ENCODE measurements at places on chromosomes 16 and 17. TPM values are rescaled to one million over a fixed set of nuclear protein-coding genes. Genes with fewer than 3 reads are reported as not detected.

NPTX1 gene
- under 0.01 TPM for total RNA-seq

DNA sequence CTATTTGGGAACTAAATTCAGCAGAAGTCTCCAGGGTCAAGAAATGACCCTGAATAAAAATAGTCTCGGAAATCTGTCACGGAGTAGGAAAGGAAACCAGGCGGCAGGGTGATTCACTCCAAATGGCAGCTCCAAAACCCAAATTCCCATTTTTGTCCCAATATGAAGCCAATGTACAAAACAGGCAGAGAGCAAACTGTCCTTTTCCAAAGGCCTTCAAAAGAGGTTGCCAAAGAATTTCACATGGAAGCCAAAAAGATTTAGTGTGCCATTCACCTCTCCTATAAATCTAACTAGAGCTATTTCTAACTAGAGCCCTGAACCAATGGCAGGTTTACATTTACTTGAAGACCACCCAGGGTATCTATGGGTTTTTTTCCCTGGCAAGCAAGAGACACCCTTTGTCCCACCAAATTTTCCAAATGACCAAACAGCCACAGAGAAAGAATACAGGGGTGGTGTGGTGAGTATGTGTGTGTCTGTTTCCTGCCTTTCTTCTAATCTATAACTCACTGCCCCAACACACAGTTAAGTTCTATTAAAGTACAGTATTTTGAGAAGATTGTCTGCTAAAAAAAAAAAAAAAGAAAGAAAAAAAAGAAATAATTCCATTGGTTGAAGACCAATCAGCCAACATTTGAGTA lies 6.8 kb downstream of the MYO1D start:
- DNase-seq = no peak

DNA sequence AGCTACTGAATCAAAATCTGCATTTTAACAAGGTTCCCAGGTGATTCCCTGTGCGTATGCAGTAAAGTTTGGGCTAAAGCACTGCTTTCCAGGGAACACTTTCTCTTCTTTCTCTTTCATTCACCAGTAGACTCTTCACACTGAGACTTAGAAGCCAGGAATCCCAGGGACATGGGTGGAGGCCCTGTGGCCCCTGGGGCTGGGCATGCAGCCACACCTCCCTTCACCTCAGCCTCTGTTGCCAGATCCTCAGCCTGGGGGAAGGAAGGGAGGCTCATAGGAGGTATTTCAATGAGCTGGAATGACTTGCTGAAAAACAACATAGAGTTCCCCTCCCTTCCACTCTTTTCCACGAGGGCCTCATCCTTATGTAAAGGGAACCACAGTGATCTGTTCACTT lies 1.2 kb downstream of the G6PC3 start:
- peak; percentile 63 for DNase-seq

GRCh38 chr17:83132251-83133081 lies 53.1 kb downstream of the METRNL start:
- DNase-seq = no peak

DNA sequence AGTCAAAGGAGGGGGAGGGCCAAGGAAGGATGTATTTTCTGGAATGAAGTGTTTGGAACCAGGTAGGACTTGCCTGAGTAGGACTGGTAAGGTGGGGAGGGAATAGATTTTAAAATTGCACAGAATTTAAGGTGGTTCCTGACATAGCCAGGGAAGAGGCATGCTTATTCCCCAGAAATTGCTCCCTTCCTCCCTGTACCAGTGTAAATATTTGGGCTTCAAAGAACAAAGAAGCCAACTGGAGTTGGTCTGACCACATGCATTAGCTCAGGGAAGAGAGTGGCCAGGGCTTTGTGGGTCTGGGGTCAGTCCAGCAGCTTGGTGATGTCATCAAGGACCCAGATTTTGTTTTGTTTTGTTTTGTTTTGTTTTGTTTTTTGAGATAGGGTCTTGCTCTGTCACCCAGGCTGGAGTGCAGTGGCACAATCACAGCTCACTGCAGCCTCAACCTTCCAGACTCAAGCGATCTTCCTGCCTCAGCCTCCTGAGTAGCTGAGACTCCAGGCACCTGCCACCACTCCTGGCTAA lies 9.3 kb upstream of the MRTFB start:
- no peak for DNase-seq

DNA sequence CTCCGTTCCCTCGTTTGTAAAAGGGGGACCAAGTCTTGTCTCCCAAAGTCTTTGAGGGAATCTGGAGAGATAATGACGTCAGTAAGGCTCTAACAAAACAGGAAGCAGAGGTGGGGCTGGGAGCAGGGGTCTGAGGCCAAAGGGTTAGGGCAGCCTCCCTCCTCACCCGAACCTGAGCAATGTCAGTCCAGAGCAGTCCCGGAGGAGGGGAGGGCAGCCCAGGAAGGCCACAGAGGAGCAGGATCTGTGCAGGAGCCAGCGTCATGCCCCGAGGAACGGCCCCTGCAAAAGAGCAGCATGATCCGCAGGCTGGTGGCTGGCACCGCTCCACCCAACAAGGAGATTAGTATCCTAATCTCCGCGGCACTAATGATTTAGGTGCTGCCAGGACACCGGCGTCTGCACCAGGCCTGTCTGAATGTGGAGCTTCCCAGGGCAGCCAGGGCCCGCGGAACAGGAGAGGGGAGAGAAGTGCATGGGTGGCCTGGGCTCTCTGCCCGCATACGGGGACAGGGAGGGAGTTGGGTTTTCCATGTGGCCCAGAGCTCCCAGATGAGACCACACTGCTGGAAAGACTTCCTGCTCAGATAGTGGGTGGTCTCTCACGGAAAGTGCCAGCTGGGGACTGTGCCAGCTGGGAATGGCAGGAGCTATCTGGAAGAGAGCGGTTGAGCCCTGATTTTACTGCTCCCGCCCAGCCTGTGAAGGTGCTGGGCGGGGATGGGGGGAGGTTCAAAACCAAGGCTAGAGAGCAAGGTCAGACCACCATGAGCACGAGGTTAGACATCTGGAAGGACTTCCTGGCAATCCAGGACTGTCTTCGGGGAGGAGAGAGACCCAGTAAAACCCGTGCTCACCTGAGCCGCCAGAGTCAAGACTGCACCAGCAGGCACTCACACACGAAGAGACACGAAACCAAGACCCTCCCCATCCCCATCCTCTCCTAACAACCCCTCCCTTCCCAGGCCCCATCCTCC lies 11.0 kb upstream of the KRT17 start:
- no peak for DNase-seq

DNA sequence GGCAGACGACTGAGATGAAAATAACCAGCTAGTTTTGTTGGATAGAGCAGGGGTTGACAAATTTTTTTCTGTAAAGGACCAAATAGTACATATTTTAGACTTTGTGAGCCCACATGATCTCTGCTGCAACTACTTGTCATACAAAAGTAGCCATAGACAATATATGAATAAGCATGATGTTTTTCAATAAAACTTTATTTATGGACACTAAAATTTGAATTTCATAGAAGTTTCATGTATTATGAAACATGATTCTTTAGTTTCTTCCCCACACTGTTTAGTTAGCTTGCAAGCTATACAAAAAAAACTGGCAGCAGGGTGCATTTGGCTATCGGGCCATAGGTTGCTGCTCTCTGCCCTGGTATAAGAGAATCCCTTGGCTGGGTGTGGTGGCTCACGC lies 56.6 kb downstream of the LYRM1 start:
- no peak for DNase-seq

PPP1R1B gene
- total RNA-seq = not detected

DNA sequence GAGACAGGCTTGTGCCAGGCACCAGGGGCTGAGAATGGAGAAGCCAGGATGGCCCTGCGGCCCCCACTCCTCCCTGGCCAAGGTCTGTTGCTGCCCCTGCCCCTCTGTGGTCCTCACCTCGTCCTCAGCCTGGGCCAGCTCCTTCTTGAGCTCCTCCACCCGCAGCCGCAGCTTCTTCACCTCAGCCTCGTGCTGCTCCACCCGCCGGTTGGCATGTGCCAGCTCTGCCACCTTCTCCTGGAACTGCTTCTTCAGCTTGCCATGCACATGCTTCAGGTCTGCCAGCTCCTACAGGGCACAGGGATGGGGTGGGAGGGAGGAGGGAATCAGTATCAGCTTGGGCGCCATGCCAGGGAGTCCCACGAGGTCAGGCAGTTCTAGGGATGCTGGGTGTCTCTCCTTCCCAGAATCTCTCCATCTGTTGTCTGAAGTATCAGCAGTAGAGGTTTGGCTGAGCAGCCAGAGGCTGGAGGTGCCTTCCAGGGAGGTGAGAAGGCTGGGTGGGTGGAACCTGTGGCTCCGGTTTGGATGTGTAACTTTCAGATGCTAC lies 20.1 kb downstream of the CCDC102A start:
- DNase-seq = no peak

DNA sequence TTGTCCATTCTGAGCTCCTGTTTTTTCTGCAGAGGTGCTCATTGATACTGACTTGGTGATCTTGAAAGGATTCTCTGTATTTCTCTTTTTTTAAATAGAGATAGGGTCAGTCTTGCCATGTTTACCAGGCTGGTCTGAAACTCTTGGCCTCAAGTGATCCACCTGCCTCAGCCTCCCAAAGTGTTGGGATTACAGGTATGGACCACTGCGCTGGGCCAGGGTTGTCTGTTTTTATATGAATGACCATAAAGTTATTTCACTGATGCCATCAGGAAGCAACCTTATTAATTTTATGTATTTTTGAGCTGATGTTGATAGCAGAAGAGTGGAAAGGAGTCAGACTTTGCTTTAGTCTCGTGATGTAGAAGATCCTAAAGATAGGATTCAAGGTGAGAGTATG lies 35.7 kb upstream of the METTL9 start:
- DNase-seq = no peak

CCL17 gene
- not detected for total RNA-seq

QPRT gene
- total RNA-seq = under 0.01 TPM

DNA sequence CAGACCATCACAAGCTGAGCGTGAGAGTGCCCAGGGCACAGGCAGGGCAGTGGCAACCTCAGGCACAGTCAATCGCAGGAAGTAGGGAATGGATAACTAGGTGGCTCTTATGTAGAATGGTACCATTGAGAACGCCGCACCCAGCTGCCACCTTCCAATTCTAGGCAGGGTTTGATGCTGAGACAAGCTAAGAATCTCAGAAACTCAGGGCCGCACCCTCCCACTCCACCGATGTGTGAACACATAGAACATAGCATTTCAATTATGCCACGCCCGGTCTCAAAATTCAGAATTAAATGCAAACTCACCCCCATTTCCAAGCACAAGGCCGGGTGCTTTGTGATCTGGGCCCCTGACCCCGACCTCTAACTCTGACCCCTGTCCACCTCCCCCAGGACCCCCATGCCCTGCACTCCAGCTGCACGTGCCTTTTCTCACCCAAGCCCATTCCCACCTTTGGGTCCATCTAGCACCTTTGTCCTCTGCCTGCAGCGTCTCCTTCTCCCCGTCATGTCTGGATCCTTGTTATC lies 178.4 kb downstream of the C16orf95 start:
- DNase-seq = no peak

ITGB4 gene
- 297 TPM for total RNA-seq

CCL8 gene
- total RNA-seq = not detected

C16orf96 gene
- total RNA-seq = not detected

DNA sequence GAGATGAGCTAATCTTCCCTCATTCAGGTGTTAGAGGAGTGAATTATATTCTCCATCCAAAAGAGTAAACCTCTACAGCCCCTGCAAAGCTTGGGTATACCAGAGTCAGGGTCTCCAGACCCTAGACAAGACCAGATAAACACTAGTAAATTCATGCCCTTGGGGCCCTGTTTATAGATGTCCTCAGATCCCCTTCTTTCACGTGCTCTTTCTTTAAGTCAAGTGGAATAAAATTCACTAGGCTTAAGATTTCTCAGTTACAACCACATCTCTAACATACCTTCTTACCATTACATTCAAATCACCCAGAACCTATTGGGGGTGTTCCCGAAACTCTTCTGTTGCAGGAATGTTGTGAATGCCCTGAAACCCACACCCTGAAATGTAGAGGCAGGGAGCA lies 2.2 kb upstream of the C17orf58 start:
- DNase-seq = no peak

GRCh38 chr17:51833045-51833444 lies 325.5 kb downstream of the CA10 start:
- no peak for DNase-seq

DNA sequence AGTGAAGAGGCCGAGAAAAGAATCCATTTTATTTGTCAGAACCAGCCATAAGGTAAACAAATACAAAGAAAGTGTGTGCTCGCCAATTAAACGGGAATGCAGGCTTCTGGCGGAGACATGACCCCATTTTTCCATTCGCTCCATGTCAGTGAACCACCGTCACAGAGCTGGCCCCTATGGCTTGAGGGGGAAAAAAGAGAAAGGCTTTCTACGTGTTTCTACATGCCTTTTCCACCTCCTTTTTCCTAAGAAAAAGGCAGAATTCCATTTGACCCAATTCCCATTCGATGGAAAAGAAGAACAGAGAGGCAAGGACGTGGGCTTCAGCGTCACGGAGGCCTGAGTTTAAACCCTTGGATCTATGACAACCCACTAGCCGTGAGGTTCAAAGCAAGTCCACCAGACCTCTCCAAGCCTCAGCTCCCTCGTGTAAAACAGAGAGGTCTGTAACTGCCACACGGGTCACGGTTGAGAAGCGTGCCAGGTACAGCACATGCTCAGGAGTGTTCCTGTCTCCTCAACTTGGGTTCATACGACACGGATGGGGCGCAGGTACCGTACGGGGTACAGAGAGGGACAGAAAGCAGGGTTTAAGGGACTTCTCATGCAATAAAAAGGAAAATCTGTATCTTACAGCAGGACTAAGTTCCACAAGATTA lies 91.9 kb downstream of the NXN start:
- DNase-seq = no peak

DNA sequence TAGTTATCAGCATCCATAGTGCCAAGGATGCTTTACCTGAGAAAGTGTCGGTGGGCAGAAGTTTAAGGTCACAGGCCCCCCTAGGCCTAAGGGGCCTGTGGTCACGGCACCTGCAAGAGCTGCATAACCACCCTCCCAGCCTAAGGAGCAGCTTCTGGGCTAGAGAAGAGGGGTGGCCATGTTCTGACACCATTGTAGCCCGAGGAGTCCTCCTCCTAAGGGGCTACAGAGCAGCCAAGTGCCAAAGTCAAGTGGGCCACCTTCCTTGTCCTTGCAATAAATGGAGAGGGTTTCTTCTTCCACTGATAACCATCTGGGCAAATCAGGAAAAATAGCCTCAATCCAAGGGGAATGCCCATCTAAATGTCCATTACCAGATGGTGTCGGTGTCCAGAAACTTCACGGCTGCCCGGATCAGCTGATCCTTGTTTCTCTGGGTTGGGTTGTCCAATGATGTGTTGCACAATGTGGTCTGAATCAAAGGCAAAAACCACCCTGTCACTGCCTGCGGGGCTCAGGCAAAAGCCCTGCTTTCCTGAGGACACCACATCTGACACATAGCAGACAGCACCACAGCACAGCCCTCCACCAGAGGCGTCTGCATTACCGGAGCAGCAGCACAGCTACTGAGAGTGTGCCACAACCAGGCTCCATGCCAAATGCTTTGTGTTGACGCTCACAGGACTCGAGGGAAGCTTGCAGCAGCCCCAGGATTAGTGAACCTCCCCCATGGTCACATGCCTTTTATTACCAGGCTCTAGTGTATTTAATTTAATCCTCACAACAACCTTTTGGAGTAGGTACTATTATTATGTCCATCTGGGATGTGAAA lies 12.8 kb downstream of the ATPAF2 start:
- DNase-seq = peak; percentile 30

GRCh38 chr16:31000671-31001382 lies 9.6 kb downstream of the STX1B start:
- no peak for DNase-seq
